NCI-H1436 treated with DMSO at 0.1 percent for 48 hours (cell line): ENCODE measurements at places on chromosomes 5 and 9.
A peak's percentile ranks its signal among the peaks of the same experiment; 100 is the strongest.

DNA sequence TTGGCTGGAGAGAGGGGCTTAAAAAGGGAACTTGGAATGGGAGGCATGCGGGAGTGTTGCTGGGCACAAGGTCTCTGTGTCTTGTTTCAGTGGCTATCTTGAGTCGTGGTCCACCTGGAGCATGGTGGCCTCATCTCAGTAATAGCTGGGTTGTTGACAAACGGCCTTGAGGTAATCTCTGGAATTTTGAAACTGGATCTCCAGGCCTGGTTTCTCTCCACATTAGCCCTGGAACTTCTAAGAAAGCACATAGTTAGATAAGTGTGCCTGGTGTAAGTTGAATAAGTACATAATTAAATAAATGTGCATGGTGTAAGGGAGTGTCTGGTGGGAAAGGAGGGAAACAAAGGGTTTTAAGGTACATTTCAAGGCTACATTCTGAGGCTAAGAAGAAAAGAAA lies 62.2 kb downstream of the INIP start:
- DNase-seq, result no peak

DNA sequence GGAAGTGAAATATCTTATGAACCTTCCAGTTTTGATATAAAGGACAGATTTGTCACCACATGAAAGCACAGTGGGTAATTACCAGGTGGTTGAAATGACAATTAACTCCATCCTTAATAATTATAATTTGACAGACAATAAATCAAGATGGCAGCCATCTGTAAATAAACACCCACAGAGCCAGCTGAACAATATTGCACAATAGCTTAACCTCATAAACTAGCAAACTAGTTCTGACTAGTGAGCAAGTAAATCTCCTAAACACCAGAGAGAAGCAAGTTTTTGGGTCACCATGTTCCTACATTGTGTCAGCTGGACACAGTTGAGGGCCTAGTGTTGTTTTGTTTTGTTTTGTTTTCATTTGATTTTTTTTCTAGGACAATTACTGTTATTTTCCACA lies 577.4 kb downstream of the ACTL7B start:
- no peak for DNase-seq

- DNase-seq, result no peak
These were observed 70.4 kb downstream of the MUSK start for GRCh38 chr9:110738982-110739381.

- no peak for DNase-seq
These were observed 23.2 kb upstream of the TERT start for GRCh38 chr5:1317921-1318565.

DNA sequence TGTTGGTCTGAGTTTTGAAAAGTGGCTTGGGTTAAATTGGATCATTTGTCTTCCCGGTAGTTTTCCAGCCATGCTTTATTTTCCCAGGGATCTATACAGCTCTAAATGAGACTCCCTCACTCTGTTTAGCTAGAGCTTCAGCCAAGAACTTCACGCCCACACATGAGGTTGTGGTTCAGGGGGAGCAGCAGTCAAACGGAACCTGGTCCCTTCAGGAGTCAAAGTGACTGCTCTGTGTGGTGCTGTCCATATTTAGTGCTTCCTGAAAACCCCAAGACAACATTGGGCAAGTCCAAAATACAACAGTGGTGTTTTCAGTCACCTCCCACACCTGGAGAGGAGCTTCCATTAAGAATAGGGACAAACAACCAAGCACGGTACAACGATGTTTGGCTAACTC lies 90.5 kb downstream of the ANKH start:
- no peak for DNase-seq

DNA sequence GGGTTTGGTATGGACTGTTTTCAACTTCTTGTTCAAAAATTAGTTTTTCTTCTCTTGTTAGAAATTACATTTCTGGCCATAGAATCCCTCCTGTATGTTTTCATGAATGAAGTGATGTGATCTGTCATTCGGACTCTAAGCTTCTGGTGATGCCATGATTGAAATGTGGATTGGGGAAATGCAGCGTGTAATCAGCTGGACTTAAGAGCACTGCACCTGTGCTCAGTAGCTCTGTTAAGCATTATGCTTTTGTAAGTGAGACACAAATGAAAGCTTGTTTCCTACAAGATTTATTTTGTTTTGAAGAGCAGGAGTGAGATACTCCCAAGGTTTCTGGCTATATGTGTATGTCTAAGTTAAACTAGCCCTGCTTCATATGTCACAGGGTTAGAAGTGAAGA lies 24.0 kb upstream of the FAM120AOS start:
- no peak for DNase-seq

GRCh38 chr9:112349008-112349333 lies 15.6 kb upstream of the PTBP3 start:
- DNase-seq, result no peak

GRCh38 chr5:174472956-174473355 lies 251.4 kb upstream of the MSX2 start:
- no peak for DNase-seq

GRCh38 chr9:115262477-115262876 lies 144.5 kb upstream of the TNC start:
- peak; percentile 63 for DNase-seq

DNA sequence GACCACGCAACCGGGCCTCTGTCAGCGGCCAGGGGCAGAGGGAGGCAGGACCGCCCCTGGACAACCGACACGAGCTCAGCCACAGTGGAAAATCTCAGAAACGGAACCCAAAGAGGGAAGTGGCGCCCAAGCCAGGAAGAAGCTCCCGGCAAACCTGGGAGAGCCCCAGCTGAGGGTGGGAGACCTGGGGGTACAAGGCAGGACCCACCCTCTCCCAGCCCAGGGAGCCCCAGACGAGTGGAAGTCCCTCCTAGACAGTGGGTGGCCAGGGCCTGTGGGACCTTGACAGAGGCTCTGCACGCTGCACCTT lies 3.0 kb downstream of the SLC12A7 start:
- DNase-seq, result no peak

GRCh38 chr5:132870801-132871200 lies 2.7 kb upstream of the LEAP2 start:
- DNase-seq, result no peak

DNA sequence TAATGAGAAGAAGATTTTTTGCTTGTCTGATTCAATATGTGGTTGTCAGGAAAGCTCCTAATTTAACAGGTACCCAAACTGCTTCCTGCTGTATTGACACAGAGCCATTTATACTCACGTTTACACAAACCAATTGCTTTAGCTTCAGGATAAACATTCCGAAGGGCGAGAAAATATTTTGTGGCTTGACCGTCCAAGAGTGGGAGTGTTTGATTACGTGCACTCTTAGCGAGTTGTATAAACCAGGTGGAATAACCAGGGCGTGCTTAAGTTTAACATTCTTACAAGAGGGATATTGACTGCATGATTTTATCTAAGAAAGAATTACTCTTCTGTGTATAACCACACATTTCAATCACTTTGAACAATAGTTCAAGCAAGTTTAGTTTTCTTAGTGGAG lies 278.7 kb upstream of the TYRP1 start:
- DNase-seq, result no peak

- DNase-seq, result no peak
These were observed 22.8 kb upstream of the TNFAIP8 start for GRCh38 chr5:119332978-119333401.

DNA sequence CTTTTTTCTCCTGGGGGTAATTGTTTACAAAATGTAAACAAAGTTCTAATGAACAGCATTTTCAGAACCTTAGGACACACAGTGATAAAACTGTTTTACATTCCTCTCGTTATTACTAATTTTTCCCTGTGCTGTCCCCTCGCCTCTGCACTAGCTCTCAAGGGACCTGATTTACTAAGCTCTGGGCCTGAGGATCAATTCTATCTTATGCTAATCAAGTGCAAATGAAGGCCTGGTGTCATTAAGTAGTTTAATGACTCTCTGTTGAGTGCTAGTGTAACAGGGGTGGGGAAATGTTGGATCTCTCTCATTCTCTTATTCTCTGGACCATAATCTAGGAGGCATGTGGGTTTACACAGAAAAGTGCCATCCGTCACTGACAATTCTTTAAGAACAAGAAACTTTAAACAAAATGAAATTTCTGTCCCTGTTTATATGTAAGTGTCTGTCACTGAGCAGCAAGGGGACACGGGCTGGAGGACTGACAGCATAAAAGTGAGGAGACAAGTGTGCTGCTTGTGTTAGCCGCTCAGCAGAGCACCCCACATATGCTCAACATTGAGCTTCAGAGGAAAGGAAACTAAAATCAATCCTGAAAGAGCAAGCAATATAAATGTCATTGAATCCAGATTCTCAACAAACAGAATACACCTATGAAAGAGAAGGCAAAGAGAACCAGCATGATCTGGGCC lies 115.4 kb downstream of the WDR41 start:
- DNase-seq, result no peak

GRCh38 chr5:103356350-103357091 lies 98.0 kb downstream of the MACIR start:
- no peak for DNase-seq

DNA sequence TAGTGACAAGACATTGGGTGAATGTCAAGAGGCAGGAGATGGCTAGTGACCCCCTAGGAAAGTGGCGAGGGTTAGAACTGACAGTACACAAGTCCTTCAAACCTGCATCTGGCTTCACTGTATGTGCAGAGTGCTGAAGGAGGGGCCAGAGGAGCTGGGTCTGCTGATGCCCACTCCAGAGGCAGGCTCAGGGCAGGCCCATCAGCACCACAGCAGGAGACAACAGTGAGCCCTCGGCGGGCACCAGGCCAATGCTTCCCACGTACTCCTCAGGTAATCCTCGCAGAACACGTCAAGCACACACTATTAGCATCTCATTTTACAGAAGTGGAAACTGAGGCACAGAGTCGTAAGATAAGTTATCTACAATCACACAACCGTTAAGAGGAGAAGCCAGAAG lies 76.1 kb upstream of the SH3PXD2B start:
- no peak for DNase-seq

DNA sequence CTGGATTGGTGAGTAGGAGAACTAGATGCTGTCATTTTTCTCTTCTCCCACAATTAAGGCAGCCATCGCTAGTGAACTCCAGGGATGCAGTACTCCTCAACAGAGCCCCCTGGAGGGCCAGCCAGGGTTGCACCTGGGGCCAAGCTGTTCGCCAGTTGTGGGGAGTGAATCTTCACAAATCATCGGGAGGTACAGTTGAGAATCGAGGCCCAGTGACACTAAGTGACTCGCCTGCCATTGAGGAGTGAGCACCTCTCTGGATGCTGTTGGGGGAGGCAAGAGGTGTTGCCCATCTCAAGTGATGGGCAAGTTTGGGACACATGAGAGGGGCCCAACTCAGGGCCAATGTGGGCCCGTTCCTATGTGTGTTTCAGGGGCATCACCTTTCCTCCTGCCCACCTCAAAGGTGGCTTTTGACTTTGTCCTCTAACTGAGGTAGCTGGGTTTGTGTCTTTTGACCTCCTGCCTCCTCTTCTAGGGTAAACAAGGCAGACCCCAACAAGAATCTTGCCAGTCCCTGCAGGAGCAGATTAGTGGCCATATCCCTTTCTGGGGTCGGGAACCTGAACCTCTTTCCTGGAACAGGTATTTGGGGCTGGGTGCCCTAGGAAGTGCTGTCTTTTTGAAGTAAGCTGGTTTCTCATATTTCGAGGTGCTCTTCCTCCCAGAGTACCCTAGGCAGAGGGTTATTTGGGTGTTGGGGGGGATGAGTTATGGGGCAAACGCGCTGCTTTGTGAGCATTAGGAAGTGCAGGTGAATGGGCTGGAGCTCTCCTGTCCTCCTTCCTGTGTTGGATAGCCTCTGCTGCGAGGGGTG lies 181.2 kb downstream of the MACROH2A1 start:
- DNase-seq, result no peak

DNA sequence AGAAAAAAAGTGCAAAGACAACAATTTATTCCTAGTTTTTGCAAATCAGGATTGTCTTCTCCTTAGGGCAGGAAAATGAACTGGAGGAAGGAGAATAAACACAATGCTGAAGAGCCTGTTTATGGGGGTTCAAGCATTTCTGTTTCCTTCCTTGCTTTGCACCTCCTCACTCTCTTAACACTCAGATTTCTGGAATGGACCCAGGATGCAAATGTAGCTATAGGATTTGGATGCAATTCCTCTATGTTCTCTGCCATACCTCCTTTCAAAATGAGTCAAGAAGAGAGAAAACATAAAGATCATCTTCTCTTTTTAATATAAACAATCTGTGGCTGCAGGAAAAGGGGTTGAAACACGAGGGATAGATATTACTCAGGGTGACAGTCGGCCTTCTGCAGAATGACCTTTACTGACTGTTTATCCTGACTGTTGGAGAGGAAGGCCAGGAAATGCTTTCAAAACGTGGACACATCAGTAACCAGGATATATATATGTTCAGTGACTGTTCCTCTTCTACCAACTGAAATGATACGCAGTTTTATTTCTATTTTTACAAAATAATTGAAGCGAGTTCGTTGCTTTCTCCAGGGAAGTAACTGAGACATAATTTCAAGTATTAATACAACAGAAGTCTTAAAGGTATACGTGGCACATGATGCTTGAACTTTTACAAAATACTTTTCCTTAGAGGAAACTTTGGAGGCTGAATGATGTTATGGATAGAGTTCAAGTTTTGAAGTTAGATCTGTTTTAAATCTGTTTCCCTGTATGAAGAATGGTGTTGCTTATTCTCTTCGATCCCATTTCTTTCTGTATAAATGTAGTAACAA lies 44.4 kb downstream of the ACTBL2 start:
- no peak for DNase-seq

- no peak for DNase-seq
These were observed 19.9 kb downstream of the NOTCH1 start for GRCh38 chr9:136525841-136526499.

- DNase-seq, result no peak
These were observed 209.5 kb upstream of the S1PR3 start for GRCh38 chr9:88781628-88782391.

- DNase-seq, result no peak
These were observed 461.3 kb downstream of the ENC1 start for GRCh38 chr5:74179179-74179578.
